ENCODE measurements at places on chromosomes 1 and 21.

GRCh38 chr1:157724537-157725220 lies 24.1 kb upstream of the FCRL3 start:
- no peak for DNase-seq

DNA sequence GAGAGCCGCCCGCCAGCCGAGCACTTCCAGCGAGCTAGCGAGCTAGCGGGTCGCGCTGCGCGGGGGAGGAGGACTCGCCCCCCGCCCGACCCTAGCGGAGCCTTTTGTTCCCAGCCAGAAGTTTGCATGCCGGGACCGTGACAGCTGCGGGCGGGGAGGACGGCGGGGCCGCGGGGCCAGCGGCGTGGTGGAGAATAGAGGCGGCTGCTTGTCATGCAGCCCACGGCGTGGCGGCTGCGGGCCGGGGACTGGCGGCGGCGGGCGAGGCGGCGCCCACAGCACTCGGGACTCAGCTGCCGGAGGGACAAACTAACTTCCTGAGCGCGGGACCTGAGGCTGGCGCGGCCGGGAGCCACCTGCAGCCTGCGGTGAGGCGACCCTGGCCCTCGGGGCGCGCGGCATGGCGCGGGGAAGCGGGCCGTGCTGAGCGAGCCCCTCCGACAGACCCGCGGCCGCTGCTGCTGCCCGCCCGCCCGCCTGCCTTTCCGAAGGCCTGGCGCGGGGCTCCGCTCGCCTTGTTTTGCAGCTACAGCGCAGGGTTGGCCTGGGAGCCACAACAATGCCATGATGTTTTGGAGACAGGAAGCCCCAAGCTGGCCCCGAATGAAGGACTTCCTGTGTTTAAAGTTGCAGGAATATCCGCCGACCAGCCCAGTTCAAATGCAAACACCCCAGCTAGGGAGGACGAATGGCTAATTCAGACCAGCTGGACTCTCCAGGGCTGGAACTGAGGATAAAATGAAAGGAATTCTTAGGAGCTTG lies 82.2 kb upstream of the BMP8A start:
- DNase-seq: no peak

DNA sequence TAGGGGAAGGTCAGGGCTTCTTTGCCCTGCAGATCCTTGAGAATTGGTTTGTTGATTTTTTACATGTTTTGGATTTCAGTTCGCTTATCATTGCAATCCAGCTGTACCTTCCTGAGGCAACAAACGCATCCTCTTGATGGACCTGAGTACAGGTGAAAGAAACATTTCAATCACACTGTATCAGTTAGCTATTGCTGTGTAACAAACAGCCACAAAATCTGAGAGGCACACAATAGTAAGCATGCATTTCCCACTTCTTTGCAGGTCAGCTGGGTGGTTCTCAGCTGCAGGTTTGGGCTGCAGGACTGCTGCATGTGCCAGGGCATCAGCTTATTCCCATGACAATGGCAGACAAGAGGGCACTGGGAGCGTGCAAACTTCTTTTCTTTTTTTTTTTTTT lies 586.4 kb downstream of the MATN1 start:
- no peak for DNase-seq

DNA sequence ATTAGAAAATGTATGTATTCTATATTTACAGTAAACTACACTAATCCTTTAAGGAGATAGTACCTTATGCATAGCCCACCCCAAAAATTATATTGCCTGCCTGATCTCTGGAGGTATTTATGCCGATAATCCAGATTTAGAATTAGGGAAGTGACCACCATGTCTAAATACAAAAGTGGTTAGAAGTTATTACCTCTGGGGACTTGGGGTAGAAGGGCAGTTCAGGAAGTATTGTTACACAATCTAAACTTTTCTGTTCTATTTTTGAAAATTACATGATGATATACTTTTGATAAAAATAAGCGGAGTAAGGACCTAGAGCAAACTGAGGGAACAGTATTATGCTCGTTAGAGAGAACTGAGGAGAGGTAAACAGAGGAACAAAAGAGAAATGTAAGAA lies 90.5 kb upstream of the ZP4 start:
- DNase-seq: no peak

DNA sequence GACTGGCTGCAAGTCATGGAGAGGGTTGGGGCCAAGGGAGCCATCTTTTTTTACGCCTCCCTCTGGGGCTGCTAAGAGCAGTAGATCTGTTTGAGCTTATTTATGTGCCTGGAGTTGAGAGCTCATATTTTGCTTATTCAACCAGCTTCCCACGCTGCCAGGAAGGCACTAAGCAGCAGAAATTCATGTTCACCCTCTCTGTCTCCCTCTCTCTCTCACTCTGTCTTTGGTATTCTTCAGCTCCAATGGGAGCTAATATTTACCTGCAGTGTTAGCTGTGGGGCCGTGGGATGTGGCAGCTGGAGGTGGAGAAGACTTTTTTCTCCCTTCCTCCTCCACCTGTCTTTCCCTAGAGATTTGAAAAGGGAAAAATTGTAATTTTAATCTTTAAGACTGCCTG lies 26.8 kb upstream of the CACNA1E start:
- no peak for DNase-seq

GRCh38 chr21:34524646-34525601 lies 12.9 kb upstream of the KCNE1 start:
- DNase-seq: no peak

DNA sequence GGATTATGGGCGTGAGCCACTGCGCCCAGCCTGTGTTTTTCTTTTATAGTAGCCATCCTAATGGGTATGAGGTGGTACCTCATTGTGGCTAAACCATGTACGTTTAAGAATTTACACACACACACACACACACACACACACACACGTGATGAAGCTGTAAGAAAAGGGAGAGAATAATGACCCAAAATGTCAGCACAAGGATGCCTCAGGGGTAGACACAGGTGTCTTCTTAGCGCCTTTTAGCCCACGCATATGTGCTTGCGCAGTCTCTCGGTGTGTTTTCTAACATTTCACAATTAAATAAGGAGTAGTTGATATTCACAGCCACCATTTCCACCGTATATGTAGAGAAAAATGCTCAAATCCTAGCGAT lies 782 bp upstream of the PFKL start:
- no peak for DNase-seq

GRCh38 chr1:23964235-23964668 lies 4.6 kb downstream of the PNRC2 start:
- no peak for DNase-seq

DNA sequence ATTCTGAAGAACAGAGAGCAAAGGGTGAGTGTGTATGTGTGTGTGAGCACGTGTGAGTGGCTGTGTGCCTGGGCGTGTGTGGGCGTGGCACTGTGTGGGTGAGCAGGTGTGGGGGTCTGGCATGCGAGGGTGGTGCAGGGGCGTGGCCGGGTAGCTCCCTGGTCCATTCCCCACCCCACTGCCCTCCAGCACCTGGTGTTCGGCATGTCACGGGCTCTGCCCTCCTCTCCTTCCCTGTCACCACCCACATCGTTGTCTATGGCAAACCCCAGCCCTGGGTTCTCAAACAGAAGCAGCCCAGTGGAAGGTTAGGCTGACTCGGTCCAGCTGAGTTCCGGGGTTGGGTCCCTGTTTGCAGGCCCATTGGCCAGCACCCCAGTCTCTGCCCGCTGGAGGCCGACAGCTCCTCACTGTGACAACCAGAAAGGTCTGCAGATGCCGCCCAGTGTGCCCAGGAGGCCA lies 39.8 kb downstream of the UBE2G2 start:
- DNase-seq: no peak

DNA sequence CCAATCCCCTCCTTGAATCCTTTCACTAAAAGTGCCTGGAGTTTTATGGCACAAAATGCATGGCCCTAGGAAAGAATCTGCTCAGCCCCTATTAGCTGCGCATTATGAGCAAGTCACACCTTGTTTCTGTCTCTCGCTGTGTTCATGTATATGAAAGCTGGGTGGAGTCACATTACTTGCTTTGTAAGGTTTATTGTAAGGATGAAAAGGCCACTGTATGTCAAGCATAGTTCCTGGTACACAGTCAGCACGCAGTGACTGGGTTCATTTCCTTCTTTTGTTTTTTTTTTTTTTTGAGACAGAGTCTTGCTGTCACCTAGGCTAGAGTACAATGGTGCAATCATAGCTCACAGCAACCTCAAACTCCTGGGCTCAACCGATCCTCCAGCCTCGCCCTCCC lies 6.7 kb upstream of the SLC9A1 start:
- DNase-seq: no peak

GRCh38 chr1:217542136-217542777 lies 88.6 kb downstream of the GPATCH2 start:
- no peak for DNase-seq

- no peak for DNase-seq
These were observed 21.1 kb downstream of the GNG4 start for GRCh38 chr1:235628316-235629005.

DNA sequence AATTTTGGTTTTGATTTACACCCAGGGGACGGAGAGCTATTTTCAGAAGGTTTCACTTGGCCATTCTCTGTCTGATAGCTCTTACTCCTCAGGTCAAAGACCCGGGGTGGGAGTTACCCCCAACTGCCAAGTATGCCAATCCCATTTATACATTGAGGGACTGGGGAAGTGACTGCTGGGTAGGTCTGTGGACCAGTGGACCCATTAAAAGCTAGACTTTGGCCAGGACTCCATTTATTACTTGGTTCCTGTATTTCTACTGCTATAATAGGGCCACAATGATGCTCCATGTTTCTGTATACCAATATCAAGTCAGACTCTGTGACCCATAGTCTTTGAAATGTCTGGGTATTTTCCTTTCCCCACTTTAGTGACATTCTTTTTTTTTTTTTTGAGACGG lies 14.6 kb downstream of the ZFYVE9 start:
- no peak for DNase-seq

GRCh38 chr21:46459356-46460112 lies 843 bp downstream of the DIP2A start:
- DNase-seq: no peak

GRCh38 chr1:110120960-110121561 lies 8.8 kb downstream of the UBL4B start:
- DNase-seq: no peak

DNA sequence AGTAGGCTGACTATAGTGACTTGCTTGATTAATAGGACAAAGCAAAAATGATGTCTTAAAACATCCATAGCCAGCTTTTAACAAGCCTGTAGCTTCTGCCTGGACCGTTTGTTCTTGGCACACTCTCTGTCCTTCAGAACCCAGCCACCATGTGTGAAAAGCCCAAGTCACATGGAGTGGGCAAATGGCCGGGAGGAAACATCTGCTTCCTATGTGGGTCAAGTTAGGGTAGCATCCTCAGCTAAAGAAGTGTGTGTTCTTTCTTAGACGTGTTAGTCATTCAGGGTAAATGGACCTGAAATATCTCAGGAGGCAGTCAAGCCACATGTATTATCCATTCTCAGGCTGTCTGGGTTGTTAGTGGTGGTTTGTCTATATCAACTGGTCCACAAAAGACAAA lies 23.4 kb downstream of the RD3 start:
- DNase-seq: no peak

DNA sequence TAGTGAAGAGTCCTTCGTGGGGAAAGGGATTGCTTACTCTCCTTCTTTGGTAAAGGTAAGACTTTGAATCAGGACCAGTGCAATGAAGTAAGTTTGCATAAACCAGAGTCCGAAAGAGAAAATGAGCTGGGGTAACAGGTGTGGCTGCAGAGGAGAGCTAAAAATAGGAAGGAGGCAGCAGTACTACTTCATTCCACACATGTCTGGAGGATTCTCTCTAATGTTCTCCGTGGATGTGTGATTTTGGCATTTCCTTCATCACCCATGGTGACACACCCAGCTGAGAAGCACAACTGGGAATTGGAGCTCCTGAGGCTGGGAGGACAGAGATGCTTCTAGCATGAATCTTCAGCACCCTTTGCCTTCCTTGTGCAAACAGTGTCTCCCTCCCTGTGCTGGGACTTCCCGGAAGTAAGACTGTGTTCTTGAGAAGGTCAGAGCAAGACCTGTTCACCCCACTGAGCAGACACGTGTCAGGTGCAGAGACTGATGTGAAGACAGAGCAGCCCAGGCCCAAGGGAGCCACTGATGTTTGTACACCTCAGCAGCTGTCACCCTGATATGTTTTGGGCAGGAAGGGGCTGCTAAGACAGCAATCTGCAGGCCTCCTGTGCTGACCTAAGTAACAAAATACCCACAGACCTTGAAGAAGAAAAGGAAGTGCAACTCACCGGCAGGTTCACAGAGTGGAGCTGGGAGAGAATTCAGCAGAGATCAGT lies 13.3 kb downstream of the FCRL1 start:
- DNase-seq: no peak

DNA sequence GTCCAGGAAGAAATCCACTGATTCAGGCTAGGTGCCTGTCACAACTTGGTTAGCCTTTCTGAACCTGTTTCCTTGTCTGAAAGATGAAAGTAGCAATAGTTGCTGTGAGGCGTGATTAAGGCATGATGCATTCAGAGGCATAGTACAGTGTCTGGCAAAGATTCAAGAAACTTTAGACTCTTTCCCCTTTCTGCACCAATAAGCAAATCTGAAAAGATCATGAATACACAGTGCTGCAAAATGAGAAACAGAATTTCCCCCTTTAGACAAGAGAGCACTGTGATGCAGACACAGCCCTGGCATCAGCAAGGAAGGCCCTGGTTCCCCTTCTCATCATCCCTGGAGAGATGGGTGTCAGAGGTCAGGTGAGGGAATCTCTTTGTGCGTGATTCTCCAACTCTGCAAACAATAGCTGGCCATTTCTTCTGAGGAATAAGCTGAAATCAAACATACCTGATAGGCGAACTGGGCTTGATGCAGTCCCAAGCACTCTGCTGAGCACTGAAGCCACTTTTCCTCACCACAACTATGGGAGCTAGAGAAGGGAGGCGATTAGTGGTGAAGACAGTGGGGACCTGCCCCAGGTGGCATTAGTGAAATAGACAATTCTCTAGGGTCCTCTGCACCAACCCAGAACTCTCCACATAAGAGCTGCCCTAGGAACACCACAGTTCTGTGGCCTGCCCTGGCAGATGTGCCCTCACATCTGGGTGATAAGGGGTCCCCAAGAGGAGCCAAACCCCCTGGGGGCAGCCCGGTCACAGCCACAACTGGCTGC lies 41.7 kb downstream of the ITPKB start:
- DNase-seq: no peak

GRCh38 chr21:34593954-34594531 lies 20.9 kb downstream of the RCAN1 start:
- DNase-seq: no peak

DNA sequence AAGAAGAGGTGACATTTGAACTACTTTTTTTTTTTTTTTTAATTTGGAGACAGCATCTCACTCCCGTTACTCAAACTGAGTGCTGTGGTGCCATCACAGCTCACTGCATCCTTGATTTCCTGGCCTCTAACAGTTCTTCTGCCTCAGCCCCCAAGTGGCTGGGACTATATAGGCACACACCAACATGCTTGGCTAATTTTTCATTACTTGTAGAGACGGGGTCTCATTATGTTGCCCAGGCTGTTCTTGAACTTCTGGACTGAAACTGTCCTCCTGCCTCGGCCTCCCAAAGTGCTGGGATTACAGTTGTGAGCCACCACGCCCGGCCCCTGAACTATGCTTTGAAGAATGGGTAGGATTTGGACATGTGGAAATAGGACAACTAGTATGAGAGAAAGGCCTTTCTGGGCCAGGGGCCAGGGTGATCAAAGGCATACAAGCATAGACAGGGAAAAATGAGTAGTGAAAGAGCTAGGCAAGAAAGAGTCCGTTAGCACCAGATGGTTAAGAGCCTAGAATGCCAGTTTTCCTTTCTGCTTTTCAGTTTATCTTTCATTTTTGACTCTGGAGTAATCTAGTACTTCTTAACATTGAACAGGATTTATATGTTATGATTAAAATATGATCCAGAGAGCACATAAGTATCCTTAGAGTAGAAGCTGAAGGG lies 6.3 kb downstream of the RABGAP1L start:
- DNase-seq: no peak
